Hippocampal formation (tissue), 2 donors: ENCODE measurements at places on chromosomes 2 and 18.
A peak's percentile ranks its signal among the peaks of the same experiment; 100 is the strongest.

GRCh38 chr2:105641389-105641811, 103.3 kb upstream of the NCK2 start:
- peak; percentile 83 for DNase-seq

DNA sequence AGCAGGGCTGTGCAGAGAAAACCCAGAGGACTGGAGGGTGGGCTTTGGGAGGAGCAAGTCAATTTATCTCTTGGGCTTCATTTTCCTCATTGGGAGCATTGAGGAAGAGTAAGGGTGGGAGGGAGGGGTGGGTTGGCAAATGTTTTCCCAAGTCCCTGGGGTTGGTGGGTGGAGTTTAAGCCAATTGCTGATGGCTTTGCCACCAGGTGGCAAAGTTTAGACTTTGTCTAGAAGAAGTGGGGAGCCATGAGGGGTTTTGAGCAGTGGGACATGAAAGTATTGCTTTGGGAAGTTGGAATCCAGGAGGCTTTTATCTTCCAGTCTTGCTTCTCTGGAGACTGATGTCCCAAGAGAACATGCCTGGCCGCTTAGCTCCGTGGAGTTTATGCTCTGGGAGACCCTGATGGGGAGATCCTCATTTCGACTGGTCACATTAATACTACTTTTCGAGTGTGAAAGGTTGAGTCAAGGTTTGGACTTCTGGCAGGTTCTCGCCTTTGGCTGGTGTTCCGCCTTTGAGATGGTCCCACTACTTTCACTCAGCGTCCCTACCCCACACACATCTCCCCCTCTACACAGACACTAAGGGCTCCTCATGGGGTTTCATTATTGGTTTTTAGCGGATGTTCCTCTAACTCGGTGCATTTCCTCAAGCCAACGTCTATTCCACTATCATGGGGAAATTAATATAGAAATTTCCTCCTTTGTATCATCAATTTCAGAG, 126.7 kb downstream of the PRKCE start:
- no peak for DNase-seq

- no peak for DNase-seq
Observed at GRCh38 chr2:135980434-135981079, 4.9 kb downstream of the DARS1 start.

DNA sequence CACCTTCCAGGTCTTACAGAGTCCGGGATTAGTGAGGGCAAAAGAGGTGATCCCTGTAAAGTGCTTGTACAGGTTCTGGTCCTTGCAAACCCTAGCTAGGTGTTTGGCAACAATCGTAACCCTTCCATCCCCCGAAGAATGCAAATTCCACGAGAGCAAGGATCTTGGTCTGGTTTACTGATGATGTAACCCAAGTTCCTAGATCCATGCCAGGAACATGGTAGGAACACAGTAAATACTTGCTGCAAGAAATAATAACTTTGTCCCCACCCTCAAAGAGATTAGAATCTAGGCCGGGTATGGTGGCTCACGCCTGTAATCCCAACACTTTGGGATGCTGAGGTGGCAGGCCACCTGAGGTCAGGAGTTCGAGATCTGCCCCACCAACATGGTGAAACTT, 6.8 kb upstream of the NEU2 start:
- DNase-seq, result no peak

GRCh38 chr2:9410108-9410507, 13.2 kb downstream of the ITGB1BP1 start:
- DNase-seq, result no peak

- DNase-seq, result no peak
Observed at GRCh38 chr18:75106746-75107145, 102.2 kb downstream of the PTGR3 start.

- DNase-seq, result no peak
Observed at GRCh38 chr18:62935994-62936393, 220.7 kb downstream of the PHLPP1 start.

GRCh38 chr2:177573120-177573519, 180.5 kb downstream of the AGPS start:
- DNase-seq, result no peak

DNA sequence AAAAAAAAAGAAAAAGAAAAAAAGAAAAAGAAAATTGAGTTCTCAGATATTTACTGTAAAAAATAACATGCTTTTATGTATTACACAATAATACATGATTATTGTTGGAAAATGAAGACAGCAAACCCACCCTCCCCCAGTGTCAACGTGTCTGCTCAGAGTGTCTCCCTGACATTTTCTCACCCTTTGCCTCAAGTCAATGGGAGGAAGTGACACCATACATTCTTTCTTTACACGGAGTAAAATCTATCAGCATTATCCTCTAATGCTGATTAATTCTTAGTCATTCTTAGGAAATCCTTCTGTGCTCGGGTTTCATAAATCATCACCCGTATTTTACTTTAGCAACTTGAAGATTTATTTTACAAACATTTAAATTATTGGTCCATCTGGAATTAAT, 32.0 kb downstream of the CTAGE1 start:
- DNase-seq, result no peak

- no peak for DNase-seq
Observed at GRCh38 chr2:15058015-15058720, 425.7 kb downstream of the LRATD1 start.

GRCh38 chr18:76454418-76454817, 40.6 kb downstream of the ZNF516 start:
- no peak for DNase-seq

DNA sequence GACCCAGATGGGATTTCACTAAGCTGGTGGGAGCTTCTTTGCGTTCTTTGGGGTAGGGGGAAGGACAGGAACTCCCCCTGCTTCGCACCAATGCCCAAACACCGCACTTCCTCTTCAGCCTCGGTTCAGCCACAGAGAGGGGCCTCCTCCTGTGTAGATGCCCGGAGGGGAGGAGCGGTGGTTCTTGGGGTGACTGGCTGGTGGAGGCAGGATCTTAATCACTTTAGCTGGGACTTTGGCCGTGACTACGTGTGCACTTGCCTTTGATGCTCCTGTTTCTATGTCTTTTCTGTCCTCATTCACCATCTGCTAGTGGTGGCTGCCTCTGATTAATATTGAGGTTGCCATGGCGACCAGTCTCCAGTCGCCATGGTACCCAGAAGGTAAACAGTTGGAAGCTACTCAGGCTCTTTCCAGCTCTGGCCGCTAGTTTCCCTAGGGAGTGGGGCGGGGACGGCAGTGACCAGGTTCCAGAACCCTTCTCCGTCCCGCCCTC, 1.9 kb downstream of the CNGA3 start:
- peak; percentile 13 for DNase-seq

GRCh38 chr2:113769555-113769954, 13.1 kb upstream of the SLC35F5 start:
- no peak for DNase-seq

GRCh38 chr2:67486041-67486796, 89.1 kb downstream of the ETAA1 start:
- no peak for DNase-seq

GRCh38 chr2:97355887-97356286, 233.8 kb downstream of the ANKRD36B start:
- no peak for DNase-seq

- no peak for DNase-seq
Observed at GRCh38 chr2:239012936-239013677, 165.2 kb downstream of the TWIST2 start.

DNA sequence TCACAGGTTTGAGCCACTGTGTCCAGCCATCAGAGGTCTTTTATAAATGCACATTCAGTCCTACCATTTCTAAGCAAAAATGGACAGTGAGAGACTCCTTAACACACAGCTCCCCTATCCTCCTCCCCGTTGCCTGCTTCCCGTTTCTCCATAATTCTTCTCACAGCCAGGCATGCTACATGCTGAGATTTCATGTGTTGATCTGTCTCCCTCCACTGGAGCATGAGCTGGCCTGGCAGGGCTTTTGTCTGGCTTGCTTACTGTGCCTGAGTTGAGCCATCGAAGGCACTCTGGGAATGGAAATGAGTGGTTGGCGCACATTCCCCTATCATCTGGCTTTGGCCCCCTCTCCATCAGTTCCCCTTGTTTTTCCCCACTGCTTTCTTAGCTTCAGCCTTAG, 413.5 kb downstream of the PTPRM start:
- no peak for DNase-seq

GRCh38 chr2:235876099-235876679, 292.0 kb downstream of the GBX2 start:
- DNase-seq, result no peak

DNA sequence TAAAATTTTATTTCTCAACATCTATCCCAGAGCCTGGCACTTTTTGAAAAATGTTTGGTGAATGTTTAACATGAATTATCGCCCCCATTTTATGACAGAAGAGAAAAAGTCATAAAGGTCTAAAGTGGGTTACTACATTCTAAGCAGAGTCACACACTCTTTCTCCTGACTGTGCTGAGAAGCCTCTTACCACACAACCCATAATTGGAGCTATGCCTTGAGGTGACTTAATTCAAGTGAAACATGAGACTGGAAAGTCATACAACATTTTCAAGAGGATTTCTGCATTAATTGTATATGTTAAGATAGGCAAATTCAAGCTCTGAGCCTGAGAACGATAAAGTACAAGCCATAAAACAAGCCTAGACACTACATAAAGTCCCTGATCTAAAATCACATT, 3.1 kb upstream of the DSEL start:
- DNase-seq, result no peak

- DNase-seq, result no peak
Observed at GRCh38 chr2:71721362-71721665, 268.0 kb downstream of the DYSF start.

DNA sequence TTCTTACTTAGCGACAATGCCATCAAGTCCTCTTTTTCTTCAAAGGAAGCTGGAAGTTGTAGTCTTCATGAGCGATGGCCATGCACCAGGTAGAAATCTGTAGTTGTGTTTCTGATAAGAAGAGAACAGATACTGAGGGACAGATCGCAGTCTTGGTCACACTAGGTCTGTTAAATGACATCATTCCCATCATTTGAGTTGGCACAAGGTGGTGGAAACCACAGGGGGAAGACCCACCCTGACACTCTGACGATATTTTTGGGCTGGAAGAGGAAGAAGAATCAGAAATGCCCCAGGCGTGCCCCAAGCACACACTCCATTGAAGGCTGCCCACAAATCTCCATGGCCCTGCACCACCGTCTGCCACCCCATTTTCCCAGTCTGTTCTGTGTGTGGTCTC, 89.0 kb upstream of the BOD1L2 start:
- no peak for DNase-seq

DNA sequence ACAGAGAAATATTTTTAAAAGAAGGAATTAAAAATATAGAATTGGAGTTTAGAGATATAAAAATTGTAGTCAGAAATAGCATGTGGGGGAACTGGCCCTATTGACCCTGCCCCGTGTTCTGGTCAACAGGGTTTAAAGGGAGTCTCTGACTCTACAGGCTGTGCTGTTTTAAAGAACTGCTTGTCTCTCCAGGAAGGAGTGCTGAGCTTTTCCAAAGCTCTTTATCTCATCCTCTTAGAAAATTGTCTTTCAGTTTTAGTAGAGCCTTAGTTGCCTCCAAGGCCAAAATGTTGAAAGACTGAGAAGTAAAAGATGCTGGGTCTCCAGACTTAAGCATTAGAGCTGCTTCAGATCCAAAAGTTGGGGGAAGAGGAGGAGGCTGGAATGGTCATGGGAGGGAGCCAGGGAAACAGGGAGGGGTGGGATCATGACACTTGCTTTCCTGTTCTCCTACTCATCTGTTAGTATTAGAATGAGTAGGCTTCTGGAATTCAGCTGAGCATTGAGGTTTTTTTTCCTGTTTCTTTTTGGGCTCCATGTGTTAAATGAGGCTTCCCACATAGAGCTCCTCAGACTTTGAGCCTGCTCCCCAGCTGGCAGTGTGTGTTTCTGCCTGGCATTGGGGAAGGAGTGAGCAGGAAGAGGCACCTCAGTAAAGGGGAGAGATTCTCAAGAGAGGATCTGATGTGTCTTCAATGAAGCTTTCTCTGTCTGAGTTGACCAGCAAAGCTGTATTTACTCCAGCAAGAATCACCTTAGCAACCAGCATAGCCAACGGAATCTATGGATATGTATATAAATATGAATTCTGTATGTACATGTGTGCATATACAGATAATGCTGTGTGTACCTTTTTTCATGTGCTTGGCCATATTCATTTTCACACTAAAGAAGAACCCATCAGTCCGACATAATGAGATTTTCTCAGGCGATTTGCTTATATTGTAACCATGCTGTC, 186.8 kb upstream of the FBXO11 start:
- DNase-seq, result no peak

- DNase-seq, result no peak
Observed at GRCh38 chr18:28905509-28905908, 728.6 kb upstream of the CDH2 start.

DNA sequence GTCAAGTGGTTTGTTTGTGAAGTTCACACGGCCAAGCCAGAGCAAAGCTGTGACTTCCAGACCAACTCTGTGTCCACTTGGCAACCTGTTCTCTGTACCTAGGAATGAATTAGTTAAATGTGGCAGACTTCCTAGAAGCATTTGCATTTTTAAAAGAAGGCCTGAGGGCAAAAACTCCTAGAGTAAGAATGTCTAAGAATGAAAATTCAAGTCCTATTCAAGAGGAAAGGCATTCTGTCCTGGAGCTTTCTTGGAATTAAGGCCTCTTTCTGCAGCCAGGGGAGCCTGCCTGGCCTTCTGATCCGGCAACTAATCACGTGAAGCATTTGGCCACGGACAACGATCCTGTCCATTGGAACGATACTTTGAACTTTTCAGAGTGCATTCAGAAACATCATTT, 155.0 kb downstream of the SETBP1 start:
- peak; percentile 33 for DNase-seq

DNA sequence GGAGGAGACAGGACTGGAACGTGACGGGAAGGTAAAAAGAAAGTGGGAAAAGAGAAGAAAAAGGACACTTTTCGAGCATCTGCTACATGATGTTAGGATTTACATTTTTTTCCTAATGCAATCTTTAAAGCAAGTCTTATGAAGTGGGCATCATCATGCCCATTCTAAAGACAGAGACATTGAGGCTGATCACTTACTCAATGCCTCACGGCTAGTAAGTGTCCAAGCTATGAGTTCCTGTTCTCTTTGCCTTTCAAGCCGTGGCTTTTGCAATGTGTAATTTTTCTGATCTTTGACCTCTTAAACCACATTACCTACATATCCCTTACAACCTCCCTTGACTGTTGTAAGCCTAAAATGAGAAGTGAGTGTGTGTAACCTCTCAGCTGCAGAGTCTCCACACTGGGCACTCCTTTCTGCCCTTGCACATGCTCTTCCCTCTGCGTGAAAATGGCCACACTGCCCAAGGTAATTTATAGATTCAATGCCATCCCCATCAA, 649.2 kb downstream of the RNF144A start:
- no peak for DNase-seq

DNA sequence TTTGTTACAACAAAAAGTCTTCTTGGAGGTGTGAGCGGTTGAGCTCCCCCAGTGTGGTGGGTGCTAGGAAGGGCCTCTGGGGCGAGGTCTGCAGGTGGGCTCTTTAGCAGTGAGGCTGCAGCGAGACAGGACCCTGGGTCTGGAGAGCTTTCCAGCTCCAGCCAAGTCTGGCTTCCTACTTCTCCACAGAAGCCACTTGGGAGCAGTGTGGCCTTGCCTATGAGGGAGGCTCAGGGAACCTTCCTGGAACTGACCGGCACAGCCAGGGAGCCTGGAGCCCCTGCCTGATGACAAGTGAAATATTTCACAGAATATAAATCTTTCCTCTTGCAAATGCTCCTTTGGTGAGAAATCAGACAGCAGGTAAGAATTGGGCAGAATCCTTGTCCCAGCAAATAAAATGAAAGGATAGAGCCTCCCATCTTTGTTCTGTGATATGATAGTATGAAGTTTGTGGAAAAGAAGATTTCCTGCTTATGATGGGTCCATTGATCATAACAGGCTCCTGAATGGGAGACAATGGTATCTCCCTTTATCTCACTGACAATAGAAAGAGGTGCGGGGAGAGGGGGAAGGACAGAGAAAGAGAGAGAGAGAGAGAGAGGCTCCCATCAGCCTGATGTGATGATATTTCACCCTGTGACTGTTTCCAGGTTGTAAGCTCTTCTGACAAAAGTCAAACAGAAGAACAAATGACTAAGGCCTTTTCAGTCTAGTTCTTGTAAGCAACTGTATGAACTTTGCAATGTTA, 289.8 kb upstream of the SPRED2 start:
- peak; percentile 8 for DNase-seq
